Activated effector memory CD4-positive, alpha-beta T cell treated with Interleukin-2 at 50 U/mL for 16 hours (primary cell): ENCODE measurements at places on chromosomes 12 and 14.

- DNase-seq: no peak
Measured at GRCh38 chr14:99323603-99324185, 51.7 kb upstream of the BCL11B start.

DNA sequence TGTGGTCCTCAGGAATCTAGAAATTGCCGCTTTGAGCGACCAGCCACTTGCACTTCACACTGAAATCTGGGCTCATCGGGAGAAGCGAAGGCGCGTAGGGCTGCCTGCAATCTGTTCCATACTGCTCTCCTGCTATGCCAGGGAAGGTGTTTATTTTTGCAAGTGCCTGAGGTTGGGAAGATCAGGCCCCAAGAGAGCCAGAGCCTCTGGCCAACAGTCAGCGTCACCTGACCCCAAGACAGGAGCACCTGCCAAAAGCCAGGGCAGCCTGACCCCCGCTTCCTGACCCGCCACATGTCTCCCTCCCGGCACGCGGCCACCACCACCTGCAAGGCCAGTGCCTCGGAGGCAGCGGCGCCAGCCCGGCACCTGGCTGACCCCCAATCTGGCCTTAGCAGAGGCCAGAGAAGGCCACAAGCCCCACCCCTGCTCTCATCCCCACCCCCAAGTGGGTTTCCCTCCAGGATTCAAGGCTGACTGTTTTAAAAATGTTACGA, 94.4 kb downstream of the CHGA start:
- no peak for DNase-seq

- no peak for DNase-seq
Measured at GRCh38 chr14:61343471-61343870, 22.1 kb downstream of the PRKCH start.

GRCh38 chr12:131684015-131684725, 26.7 kb upstream of the SFSWAP start:
- no peak for DNase-seq

- no peak for DNase-seq
Measured at GRCh38 chr14:74038020-74038859, 19.1 kb downstream of the BBOF1 start.

DNA sequence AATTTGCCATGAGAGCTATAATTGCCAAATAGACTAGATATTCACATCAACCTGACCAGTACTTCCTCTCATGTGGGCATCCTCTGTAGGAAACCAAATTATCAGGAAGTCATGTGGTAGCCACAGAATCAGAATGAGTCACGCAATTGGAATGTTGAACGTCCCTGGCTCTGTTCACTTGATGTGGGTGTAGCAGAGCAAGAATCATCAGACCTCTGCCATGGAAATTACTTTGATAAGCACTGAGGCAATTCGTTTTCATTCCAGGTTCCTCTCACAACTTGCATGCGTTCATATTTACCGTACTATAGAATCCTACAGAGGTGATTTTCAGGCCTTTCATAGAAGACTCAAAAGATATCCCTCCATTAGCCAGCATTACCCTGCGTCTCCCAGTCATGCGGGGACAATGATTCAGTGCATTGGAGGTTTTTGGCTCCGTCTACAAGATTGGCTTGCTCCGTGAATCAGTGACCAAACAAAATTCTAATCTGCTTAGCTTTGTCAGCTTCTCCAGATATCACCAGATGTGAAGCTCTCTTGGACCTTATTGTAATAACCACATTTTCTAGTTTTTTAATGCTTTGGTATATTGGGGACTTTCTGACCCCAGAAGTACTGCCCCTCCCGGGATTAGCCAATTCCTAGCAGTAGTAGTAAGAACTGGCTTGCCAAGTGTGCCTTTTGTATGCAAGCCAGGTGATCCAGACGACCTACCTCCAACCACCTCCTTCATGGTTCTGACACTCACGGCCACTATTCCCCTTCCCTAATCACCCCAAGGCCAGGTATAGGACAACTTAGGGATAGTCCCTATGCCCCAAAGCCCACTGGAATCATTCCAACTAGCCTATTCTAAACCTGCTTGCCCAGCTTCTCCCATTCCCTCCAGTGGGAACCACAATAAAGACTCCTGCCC, 133.4 kb downstream of the KICS2 start:
- no peak for DNase-seq
